ENCODE measurements at places on chromosomes 3 and 15.

DNA sequence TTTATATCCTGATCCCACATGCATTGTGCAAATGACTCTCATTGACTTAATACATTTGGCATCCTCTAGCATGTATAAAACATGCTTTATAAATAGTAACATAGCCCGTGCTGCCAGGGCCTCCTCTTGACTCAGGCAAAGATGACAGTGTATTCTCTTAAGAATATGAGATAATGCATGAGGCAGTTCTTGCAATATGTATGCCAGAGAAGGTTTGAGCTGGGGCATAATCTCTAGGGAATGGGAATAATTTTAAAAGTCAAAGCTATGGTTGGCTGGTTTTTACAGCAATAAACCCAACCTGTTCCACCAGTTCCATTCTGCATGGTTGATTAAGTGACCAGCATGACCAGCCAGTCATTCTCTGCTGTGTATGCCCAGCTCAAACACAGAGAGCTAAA is 179.0 kb upstream of the PFN2 start:
- peak; percentile 54 for DNase-seq

DNA sequence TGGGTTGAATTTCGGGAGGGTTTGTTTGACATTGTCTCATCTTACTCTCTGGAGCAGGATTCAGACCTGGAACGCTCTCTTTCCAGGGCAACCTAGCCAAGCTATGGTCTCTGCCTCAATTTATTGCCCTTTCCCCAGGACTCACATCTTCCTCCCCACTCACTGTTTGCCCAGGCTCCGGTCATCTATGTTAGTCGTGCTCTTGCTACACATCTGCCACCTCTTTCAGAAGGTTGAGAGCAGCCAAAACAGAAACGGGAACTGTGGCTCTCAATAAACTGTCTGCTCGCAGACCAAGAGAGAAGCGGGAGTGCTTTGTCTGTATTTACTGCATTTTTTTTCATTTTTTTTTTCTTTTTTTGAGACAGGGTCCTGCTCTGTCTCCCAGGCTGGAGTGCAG is 81.6 kb downstream of the ST6GAL1 start:
- no peak for DNase-seq

DNA sequence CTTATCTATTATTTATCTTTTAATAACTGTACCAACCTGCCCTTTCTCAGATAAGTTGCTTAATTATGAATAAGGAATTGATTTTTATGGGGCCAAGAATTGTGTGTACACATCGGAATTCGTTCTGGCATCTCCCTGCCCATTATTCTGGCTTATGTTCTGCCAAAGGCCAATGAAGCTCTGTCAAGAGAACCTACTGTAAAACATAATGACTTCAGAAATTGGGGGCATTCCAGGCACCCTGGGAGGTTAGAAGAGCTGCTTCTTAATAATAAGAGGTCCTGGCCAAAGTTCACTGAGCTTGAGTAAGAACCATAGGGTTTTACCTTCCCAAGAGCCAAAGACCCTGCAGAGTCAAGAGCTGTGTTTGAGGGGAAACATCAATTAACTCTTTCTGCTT is 261.7 kb downstream of the SLC9A9 start:
- no peak for DNase-seq

- DNase-seq, result no peak
Observed at GRCh38 chr15:91318516-91318915, 218.5 kb downstream of the SV2B start.

GRCh38 chr3:186057594-186057993 is 51.3 kb downstream of the ETV5 start:
- no peak for DNase-seq

- DNase-seq, result peak; percentile 50
Observed at GRCh38 chr3:55489798-55490132, 2.7 kb upstream of the WNT5A start.

GRCh38 chr3:46576879-46577278 is 10.8 kb upstream of the LRRC2 start:
- DNase-seq, result no peak

- no peak for DNase-seq
Observed at GRCh38 chr15:58608711-58609110, 140.8 kb downstream of the ADAM10 start.
